Activated naive CD4-positive, alpha-beta T cell (primary cell): ENCODE measurements at places on chromosomes 5 and 9.
A peak's percentile ranks its signal among the peaks of the same experiment; 100 is the strongest.

- DNase-seq: no peak
These were observed at the start of gene NKD2 for GRCh38 chr5:1008451-1009358. TSS of gene NKD2 (plus strand) at chr5:1008802. CDS start at chr5:1009058, 256 bp downstream.

GRCh38 chr9:103713631-103714030 lies 380.5 kb upstream of the SMC2 start:
- no peak for DNase-seq

DNA sequence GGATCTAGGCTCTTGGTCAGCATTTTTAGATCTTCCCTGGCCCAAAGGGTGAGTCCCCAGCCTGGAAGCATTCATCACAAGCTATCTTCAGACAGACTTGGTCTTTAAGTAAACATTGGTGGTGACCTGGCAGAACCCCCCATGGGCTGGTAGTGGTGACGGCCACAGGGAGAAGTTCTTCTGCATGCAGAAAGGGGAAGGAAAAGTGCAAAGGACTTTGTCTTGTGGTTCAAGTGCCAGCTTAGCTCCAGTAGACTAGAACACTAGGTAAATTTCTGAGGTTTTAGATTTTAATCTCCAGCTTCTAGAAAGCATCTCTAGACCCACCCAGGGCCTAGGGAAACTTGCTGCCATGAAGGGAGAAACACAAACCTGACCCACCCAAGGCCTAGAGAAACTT lies 584.0 kb downstream of the CHSY3 start:
- DNase-seq: no peak

GRCh38 chr5:6175172-6175854 lies 203.0 kb downstream of the MED10 start:
- no peak for DNase-seq

DNA sequence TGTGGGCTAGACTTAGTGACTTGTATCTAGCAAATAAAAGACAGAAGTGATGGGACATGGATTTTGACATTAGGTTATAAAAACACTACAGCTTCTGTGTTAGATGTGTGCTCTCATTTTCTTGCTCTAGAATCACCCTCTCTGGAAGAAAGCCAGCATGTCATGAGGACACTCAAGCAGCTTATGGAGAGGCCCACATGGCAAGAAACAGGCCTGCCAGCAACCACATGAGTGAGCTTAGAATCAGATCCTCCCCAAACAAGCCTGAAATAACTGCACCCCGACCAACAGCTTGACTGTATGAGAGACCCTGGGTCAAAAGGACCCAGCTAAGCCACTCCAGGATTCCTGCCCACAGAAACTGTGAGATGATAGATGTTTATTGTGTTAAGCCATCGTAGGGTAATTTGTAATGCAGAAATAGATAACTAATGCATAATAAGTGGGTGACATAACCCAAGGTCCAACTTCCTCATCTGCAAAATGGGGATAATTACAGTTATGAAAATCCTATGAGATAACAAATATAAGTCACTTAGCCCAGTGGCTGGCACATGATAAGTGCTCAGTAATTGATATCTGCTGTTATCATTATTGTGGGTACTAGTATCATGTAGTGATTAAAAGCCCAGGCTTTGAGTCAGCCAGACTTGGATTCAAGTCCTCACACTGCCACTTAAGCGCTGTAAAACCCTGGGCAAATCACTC lies 86.5 kb downstream of the KLHL3 start:
- DNase-seq: no peak

DNA sequence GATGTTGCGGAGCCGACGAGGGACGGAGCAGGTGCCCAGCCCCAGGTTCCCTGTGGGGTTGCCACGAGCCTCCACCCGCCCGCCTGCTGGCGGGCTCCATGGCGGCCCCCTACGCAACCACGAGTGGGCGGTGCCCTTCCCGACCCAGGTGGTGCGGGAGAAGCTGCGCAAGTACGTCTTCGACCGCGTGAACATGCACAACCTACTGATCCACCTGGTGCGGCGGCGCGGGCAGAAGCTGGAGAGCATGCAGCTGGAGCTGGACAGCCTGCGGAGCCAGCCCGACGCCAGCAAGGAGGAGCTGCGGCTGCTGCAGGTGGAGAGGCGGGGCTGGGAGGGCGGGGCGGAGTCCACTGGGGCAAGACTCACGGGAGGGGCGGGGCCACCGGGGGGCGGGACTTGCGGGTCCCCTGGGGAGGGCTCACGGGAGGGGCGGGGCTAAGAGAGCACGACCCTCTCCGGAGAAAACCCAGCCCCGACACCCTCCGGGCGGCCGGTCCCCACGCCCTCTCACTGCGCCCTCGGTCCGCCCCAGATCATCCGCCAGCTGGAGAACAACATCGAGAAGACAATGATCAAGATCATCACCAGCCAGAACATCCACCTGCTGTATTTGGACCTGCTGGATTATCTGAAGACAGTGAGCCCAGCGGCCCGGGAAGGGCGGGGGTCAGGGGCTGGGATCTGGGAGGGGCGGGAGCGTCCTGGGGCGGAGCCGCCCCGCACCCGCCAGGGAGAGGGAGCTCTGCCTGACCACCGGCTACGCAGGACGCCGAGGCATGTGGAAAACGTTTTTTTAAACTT lies 3.9 kb downstream of the CCDC183 start:
- DNase-seq: peak; percentile 79

- no peak for DNase-seq
These were observed 87.0 kb downstream of the ANGPTL2 start for GRCh38 chr9:127035423-127035822.

- DNase-seq: no peak
These were observed 174.4 kb downstream of the GAPVD1 start for GRCh38 chr9:125435776-125436612.

DNA sequence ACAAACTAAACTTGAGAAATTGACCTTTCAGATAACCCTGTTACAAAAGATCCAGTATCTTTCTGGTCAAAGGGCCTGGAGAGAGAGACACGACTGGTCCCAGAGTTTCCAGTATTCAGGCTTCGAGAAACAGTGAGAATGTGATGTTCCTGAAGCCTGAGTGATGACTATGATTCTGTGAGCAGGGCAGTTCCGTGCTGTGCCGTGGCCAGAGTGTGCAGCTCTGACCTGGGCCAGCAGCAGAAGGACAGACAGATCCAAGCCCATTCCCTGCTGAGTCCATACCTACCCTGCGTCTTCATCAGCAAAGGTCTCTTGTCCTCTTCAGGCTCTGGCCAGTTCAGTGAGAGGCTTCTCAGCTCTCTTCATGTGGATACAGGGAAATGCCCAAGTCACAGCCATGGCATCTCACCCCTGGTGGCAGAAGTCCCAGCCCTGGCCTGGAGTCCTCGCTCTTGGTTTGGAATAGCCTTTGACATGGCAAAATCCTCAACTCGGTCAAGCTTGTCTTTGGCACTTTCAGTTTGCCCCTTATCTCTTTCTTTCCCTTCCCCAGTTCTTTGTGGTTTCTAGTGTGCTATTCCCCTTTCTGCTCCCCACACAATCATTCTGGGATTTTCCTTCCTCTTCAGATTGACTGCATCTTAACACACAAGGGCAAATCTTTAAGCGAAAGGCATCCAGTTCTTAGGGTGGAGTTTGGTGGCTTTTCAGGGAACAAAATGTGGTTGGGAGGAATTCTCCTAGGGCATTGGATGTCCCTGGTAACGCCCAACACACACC lies 107.7 kb downstream of the LIFR start:
- DNase-seq: no peak

- no peak for DNase-seq
These were observed 611.4 kb downstream of the SEMA5A start for GRCh38 chr5:8934455-8934854.
